ENCODE measurements at places on chromosomes 5 and 9.

GRCh38 chr5:168874713-168875380 is 295.7 kb upstream of the PANK3 start:
- DNase-seq = no peak

- no peak for DNase-seq
Observed at GRCh38 chr5:159342840-159343239, 12.6 kb upstream of the IL12B start.

- DNase-seq = no peak
Observed at GRCh38 chr5:137760719-137761516, 6.8 kb upstream of the HNRNPA0 start.

- DNase-seq = no peak
Observed at GRCh38 chr5:83871533-83872395, 151.1 kb upstream of the HAPLN1 start.

- DNase-seq = no peak
Observed at GRCh38 chr5:72597456-72597948, 90.3 kb upstream of the ZNF366 start.

DNA sequence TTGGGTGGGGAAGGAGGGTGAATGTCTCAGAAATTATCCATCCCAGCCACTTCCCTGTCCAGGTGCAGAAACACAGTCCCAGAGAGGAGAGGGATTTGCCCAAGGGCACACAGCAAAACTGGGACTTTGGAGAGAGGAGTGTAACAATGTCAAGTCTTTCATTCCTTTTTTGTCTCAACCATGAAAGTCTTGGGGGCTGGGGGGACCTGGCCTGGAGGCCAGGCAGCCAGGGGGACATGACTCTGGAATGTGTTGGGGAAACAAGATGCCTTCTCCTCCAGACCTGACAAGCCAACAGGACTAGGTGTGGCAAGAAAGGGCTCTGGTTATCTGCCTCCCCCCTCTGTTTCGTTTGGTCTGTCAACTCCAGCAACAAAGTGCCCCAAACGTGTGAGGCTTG is 13.9 kb upstream of the HAND1 start:
- DNase-seq = no peak

DNA sequence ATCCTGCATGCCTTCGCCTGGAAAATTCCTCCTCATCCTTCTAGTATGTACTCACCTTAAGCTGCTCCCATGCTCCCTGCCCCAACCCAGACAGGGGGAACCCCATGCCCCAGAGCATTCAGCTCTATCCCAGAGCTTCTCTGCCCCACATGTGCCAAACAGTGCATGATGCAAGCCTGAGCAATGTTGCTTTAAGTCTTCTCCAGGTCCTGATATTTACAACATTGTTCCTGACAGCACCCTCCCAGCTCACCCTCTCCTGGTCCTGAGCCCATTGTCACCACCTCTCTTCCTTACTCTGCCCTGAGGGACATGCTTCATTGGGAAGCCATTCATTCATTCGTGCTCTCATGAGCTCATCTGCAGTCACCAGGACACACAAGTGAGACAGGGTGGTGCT is 23.4 kb upstream of the BARX1 start:
- no peak for DNase-seq

- DNase-seq = no peak
Observed at GRCh38 chr9:18543406-18544192, 69.6 kb downstream of the ADAMTSL1 start.

- no peak for DNase-seq
Observed at GRCh38 chr9:6852243-6852963, 94.6 kb downstream of the KDM4C start.

DNA sequence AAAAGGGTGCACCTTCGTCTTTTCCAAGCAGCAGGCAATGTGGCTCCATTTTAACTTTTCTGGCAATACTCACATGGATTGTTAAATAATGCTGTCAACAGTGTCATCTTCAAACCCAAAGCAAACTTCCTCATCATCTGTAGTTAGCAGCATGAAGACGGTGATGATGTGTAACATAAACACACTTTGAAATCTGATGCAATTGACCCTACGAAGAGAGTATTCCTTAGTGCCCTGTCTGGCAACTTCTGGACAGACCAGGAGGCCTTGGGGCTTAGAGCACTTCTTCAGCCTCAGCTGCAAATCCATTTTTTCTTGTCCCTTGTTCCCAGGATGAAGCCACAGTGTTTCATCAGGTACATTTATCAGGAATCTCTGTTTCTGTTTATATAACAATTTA is 149.1 kb downstream of the GHR start:
- no peak for DNase-seq

DNA sequence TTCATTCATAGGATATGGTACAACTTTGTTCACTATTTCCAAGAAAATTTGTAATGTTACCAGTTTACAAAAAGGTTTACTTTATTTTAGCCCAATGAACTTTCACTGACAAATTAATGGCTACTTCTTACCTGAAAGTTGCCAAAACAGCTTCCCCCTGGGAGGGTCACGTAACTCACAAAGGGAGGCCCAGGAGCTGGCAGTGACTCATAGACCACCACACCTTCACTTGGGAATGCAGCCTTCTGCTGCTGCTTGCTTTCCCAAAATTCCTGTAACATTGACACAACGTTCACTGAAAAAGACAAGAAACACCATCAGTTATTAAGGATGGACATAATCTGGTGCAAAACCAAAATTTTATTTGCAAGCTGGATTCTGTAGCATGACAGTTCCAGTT is 18.1 kb downstream of the LIX1 start:
- no peak for DNase-seq

- peak; percentile 36 for DNase-seq
Observed at GRCh38 chr5:80192507-80193241, 63.2 kb downstream of the SERINC5 start.

GRCh38 chr5:166441-167372 is 24.6 kb upstream of the LRRC14B start:
- DNase-seq = no peak

- DNase-seq = no peak
Observed at GRCh38 chr5:177469750-177470525, 3.5 kb downstream of the DBN1 start.

DNA sequence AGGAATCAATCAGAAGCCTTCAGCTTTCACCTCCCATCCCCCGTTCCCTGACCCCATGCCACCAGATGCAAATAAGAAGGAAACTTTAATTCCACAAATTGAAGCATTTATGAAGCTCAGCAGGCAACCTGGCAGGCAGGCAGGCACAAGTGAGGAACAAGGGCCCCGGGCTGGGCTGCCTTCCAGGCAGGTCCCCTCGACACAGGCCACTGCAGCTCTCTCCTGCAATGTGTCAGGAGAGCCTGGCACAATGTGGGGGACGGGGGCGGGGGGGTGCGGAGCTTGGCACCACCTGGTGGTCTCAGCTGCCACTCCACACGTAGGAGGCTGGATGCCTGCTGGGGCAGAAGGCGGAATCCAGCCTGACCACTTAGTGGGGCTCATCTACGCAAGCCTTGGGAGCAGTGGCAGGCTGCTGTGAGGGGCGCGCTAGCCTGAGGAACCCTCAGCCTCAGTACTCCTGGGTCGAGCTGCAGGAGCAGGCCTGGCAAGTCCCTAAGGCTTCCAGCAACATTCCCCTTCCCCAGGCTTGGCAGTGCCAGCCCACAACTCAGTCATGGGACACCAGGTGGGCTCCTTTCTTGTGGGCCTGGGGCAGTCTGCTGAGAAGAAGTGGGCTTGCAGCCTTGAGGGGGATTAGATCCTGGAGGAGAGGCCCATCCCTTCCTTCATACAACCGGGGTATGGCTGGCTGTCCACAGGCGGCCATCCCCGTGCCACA is 50.2 kb upstream of the KCNMB1 start:
- no peak for DNase-seq

- DNase-seq = no peak
Observed at GRCh38 chr5:141771031-141771430, 89.0 kb upstream of the ARAP3 start.

GRCh38 chr5:78467752-78468357 is 107.4 kb downstream of the SCAMP1 start:
- peak; percentile 10 for DNase-seq

- DNase-seq = no peak
Observed at GRCh38 chr5:129977810-129978209, 73.5 kb downstream of the CHSY3 start.

DNA sequence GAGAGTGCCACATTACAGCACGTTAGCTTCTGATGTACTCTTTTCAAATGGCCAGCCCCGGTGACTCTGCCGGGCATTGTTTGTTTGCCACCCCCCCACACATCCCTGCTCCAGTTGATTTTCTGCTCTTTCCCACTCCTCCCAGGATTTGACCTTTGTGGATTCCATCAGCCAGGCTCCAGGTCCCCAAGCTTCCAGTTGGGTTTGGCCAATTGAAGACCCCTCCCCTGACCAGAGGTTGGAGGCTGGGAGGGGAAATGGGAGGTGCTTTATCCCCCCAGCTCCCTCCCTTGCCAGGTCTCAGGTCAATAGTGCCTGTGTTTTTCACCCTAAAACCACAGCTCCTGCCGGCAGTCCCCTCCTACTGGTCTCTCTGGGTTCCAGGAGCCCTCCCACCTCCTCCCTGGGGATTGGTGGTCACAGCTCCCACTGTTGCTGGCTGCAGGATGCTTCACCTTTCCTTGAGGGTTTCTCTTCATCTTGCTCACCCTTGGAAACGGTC is 34.9 kb downstream of the IRF1 start:
- DNase-seq = peak; percentile 48

DNA sequence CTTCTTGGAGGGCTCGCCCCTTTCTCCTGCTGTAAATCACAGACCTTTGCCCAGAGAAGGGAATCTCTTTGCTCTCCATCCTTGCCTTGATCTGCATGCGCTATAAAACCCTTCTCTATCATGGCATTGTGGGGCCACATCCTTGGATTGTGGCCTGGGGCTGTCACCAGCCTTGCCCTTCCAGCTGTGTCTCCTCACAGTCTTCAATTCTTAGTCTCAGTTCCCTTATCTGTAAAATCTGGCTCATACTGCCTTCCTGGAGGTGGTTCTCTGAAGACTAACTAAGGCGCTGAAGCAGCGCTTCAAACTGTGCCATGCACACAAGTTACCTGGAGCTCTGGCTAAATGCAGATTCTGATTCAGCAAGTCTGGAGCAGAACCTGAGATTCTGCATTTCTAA is 53.4 kb upstream of the RARS1 start:
- no peak for DNase-seq

DNA sequence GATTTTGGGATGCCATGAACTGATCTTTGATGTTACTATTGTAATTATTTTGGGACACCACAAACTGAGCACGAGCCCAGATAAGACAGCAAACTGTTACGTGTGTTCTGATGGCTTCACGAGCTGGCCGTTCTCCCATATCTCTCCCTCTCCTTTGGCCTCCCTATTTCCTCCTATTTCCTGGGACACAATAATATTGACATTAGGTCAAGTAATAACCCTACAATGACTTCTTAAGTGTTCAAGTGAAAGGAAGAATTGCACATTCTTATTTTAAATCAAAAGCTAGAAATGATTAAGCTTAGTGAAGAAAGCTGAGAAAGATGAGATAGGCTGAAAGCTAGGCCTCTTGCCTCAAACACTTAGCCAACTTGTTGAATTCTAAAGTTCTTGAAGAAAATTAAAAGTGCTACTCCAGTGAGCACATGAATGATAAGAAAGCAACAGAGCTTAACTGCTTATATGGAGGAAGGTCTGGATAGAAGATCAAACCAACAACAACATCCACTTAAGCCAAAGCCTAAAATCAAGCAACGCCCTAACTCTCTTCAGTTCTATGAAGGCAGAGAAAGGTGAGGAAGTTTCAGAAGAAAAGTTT is 247.1 kb downstream of the LRRC70 start:
- no peak for DNase-seq

DNA sequence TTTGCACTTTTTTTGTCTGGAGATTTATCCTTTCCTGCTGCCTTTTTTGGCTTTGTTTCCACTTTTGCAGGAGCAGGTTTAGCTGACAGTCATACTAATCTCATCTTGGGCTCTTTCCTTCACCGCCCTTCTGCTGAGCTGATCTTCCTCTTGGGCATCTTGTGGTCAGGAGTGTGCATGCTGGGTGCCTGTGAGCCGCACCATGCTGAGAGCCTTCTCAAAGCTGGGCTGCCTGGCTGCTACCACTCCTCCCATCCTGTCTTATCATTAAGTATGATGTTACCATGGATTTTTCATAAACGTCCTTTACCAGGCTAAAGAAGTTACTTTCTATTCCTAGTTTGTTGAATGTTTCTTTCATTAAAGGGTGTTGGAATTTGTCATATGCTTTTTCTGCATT is 49.5 kb upstream of the MCCC2 start:
- no peak for DNase-seq

DNA sequence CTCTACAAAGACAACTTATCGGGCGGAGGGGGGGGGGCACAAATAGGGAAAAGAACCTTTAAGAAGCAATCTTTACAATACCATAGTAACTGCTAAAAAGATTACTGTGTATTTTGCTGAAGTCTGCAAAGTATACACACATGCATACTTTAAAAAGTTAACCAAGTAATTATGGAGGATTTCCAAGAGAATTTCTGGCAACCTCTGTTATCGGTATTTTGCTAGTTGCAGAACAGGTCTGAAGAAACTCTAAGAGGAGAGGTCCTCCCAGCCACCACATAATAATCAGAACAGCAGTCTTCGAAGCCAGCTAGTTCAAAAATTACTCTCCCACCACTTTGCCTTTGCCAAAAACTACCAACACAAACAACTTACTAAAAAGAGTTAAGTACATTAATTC is 56.1 kb downstream of the UBAP2 start:
- DNase-seq = no peak

DNA sequence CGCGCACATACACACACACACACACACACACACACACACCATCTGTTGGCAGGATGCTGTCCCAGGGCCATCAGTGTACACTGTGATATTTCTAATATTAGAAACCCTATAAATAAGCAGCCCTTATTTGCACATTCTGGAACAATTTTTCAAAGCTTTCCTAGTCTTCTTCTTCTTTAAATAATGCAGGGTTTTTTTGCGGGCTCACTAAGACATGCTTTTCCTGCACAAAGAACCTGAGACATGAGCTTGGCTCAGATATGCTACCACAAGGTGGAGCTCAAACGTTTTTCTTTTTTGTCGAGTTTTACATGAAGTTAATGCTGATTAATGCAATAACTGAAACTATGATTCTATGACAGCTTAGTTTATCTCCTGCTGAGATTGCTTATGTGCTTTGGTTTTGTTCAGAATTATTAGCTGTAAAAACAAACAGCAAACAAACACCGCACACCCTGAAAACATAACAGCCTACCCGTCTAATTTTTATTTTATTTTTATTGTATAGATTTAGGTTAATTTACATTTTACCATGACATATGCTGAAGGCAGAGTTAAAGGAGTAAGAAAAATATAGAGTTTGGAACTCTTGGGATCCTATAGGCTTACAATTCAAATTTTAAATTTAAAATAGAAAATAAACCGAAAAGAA is 95.8 kb downstream of the ALDH1A1 start:
- peak; percentile 14 for DNase-seq

- no peak for DNase-seq
Observed at GRCh38 chr5:74030821-74031220, 404.8 kb downstream of the ARHGEF28 start.

DNA sequence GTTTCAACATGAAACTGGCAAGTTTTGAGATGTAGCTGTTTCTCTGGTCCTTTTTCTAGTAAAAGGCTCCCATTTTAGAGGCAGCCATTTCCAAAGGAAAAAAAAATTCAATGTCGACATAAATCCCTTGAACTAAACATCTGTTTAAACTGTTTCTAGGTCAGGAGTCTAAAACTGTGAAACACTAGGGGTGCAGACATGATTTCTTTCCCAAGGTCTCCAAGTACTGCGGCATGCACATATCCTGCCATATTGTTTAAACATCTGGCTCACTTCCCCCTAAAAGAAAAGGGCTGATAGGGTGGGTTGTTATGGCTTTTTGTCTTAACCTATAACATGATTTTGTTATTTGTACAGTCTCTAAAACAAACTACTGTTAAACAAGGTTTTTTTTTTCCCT is 51.1 kb downstream of the NFIB start:
- no peak for DNase-seq

Data from CD4-positive, alpha-beta T cell treated with Interferon alpha-2 for 1 hour (primary cell).